ENCODE measurements at places on chromosomes 2 and 18. TPM values are rescaled to one million over a fixed set of nuclear protein-coding genes. Genes with fewer than 3 reads are reported as not detected.

NRBP1 gene
- total RNA-seq, result 99.1 TPM

DNA sequence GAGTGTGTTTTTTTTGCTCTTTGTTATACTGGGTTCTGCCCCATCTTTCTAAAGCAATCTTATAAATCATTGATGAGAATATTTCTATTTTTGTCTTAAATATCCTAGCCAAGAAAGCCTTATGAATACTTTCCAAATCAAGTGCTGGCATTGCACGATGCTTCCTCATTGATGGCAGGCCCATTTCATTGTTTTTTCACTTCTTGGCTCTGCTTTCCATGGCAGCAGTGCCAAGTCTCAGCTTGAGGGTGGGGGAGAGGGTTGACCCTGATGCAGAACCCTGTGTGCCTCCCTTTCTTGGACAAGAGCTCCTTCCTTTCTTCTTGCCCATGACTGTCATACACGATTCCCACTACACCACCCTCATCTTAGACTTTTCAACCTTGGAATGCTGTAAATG is 16.7 kb upstream of the CELF4 start:
- no peaks in the 10 kb centered on the region for H3K4me1 ChIP-seq
- H3K4me3 ChIP-seq, result no peak overlapping the region
- no peak overlapping the region for H3K27ac ChIP-seq
- peaks cover 13% of the 10 kb centered on the region for H3K27me3 ChIP-seq
- no peaks in the 10 kb centered on the region for H3K36me3 ChIP-seq

SCN1A gene
- total RNA-seq, result not detected

GRCh38 chr2:182883451-182883850 is 17.0 kb upstream of the FRZB start:
- no peaks in the 10 kb centered on the region for H3K36me3 ChIP-seq
- no peak overlapping the region for H3K27ac ChIP-seq
- H3K27me3 ChIP-seq, result no peaks in the 10 kb centered on the region

GRCh38 chr18:22179174-22179573 is 9.8 kb downstream of the GATA6 start:
- H3K4me1 ChIP-seq, result no peaks in the 10 kb centered on the region
- no peaks in the 10 kb centered on the region for H3K36me3 ChIP-seq
- no peak for DNase-seq
- no peak overlapping the region for H3K4me3 ChIP-seq

- peak overlapping the region; percentile 90 for H3K4me3 ChIP-seq
- DNase-seq, result no peak
- peaks cover 19% of the 10 kb centered on the region for H3K4me1 ChIP-seq
- peak overlapping the region; percentile 100 for H3K27ac ChIP-seq
These were observed 604 bp downstream of the COQ10B start for GRCh38 chr2:197453914-197454398.

LYPD1 gene
- 0.15 TPM for total RNA-seq

PPP1CB gene
- 218 TPM for total RNA-seq

EIPR1 gene
- 26.3 TPM for total RNA-seq

CCBE1 gene
- 0.32 TPM for total RNA-seq

GRCh38 chr2:71776227-71776626 is 322.9 kb downstream of the DYSF start:
- no peaks in the 10 kb centered on the region for H3K4me1 ChIP-seq
- no peak overlapping the region for H3K27ac ChIP-seq
- no peak overlapping the region for H3K4me3 ChIP-seq
- no peaks in the 10 kb centered on the region for H3K36me3 ChIP-seq
- no peaks in the 10 kb centered on the region for H3K27me3 ChIP-seq

KCNJ3 gene
- total RNA-seq, result not detected

DNA sequence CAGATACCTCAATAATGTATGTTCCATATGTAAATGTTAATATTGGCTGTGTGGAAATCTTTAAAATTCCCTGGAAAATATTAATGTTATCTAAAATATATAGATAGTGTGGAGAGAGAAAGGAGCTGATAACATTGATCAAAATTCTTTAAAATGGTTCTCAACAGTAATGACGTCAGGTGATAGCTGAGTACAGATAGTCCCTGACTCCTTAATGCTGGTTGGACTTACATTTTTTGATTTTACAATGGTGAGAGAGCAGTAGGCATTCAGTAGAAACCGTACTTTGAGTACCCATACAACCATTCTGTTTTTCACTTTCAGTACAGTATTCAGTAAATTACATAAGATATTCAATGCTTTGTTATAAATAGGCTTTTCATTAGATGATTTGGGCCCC is 146.6 kb downstream of the GALNT3 start:
- no peak overlapping the region for H3K27ac ChIP-seq
- no peaks in the 10 kb centered on the region for H3K36me3 ChIP-seq
- H3K4me3 ChIP-seq, result no peak overlapping the region
- H3K27me3 ChIP-seq, result no peaks in the 10 kb centered on the region
- DNase-seq, result no peak

GRCh38 chr2:171287611-171288010 is 126.9 kb upstream of the TLK1 start:
- H3K27me3 ChIP-seq, result no peaks in the 10 kb centered on the region
- H3K27ac ChIP-seq, result no peak overlapping the region
- H3K4me3 ChIP-seq, result no peak overlapping the region
- no peaks in the 10 kb centered on the region for H3K4me1 ChIP-seq

HOXD1 gene
- total RNA-seq, result not detected

- no peak overlapping the region for H3K4me3 ChIP-seq
- no peak overlapping the region for H3K27ac ChIP-seq
- H3K27me3 ChIP-seq, result no peaks in the 10 kb centered on the region
- no peaks in the 10 kb centered on the region for H3K4me1 ChIP-seq
- DNase-seq, result no peak
These were observed 136.8 kb downstream of the DLGAP1 start for GRCh38 chr18:4318311-4318710.
